ENCODE measurements at places on chromosomes 5 and 9.

- DNase-seq = peak; percentile 65
Observed at GRCh38 chr5:14186059-14186830, 43.1 kb downstream of the TRIO start.

- peak; percentile 60 for DNase-seq
Observed at GRCh38 chr5:83927140-83927733, 206.6 kb upstream of the HAPLN1 start.

- no peak for DNase-seq
Observed at GRCh38 chr9:38234479-38235170, 157.9 kb upstream of the ALDH1B1 start.

DNA sequence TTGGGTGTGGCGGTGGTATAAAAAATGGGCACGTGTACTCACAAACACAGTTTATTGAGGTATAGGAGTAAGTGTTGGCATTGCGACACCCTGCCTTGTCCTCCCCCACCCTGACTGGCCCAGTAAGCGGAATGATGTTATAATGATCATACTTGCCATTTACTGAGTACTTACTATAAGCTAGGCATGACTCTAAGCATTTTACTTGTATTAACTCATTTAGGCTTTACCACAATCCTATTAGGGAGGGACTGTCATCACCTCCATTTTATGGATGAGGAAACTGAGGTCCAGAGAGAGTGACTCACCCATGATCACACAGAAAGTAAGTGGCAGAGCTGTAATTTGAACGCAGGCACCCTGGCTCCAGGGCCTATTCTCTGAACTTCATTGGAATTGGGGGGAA is 2.3 kb downstream of the SMIM3 start:
- no peak for DNase-seq

- no peak for DNase-seq
Observed at GRCh38 chr5:115584501-115584900, 17.8 kb downstream of the TICAM2 start.

- DNase-seq = no peak
Observed at GRCh38 chr9:74348777-74349176, 148.4 kb upstream of the RORB start.

DNA sequence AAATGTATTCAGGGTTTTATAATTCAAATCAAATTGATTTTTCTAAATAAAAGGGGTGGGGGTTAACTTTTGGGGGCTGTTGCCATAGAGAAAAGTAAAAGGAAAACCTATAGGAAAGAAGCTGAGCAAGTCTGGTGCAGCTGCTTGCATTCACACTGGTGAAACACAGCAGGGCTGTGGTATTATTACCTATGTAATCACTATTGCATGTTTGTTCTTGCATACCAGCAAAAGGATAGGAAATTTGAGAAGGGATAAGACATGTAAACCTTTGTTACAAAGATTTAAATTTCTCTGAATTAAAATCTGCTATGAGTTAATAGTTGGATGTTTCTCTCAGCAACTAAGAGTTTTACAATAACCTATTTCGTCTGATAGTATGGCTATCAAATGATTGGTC is 346.7 kb downstream of the EFNA5 start:
- no peak for DNase-seq

DNA sequence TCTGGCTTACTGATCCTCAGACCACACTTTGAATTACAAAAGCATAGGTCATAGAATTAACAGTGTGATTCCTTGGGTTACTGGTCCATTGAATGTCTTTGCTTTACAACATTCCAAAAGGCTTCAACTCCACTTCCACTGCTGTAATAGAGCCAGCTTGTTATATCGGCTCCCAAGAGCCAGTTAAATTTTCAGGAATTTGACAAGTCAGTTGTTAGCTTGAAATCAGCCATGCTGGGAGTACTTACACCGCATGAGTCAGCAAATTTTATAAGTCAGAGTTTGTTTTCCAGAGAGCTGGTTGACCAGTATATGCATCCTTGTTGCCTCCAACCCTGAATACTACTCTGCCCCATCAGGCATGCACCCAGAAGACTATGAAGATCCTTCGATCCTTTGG is 73.1 kb downstream of the FOXB2 start:
- no peak for DNase-seq

GRCh38 chr5:179166171-179166885 is 106.2 kb downstream of the ZNF354C start:
- no peak for DNase-seq

GRCh38 chr5:41840251-41840650 is 30.0 kb downstream of the OXCT1 start:
- no peak for DNase-seq

- no peak for DNase-seq
Observed at GRCh38 chr9:36971935-36972488, 62.1 kb downstream of the PAX5 start.

- no peak for DNase-seq
Observed at GRCh38 chr5:2724031-2724581, 27.4 kb downstream of the IRX2 start.

DNA sequence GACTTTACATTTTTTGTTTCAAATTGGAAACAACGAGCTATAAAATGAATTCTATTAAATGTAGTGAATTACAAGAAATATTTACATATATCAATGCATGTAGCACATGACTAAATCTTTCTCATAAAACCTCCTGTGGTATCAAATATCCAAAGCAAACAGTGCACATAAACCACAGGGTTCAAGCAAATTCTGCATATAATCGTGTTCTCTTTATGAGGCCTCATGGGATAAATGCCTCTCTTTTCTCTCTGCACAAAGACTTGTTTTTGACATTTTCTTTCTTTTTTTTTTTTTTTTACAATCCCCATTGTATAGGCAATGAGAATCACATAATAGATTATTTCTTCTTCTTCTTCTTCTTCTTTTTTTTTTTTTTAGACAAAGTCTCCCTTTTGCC is 1117.2 kb upstream of the DMAC1 start:
- no peak for DNase-seq

DNA sequence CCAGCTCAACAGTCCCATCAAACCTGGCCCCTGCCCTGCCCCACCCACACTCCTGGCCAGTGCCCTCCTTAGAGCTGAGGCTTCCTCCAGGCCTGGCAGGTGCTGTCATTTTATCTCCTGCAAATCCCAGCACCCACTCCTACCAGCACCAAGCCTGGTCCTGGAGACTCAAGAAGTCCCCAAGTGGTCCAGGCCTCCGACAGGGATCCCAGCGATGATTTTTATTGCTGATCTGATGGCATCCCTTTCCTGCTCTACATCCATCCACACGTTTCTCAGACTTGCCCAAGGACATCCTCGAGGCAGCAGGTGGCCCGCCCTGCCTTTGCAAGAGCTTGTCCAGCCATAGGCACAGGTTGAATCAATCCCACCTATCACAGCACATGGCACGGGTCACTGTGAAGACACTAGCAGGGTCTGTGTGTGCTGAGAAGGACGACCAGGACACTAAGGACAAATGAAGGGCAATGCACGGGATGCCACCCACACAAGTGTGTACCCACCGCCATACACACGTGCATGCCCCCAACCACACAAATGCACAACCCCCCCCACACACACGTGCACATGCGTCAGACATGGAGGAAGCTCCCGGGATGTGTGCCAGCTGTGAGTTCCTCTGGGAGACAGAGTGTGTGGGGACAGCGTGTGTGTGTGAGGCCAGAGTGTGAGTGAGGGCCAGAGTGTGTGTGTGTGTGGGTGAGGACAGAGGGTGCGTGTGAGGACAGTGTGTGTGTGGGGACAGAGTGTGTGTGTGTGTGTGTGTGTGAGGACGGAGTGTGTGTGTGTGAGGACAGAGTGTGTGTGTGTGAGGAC is 62.4 kb upstream of the UBAC1 start:
- no peak for DNase-seq

GRCh38 chr5:102223542-102224477 is 72.3 kb downstream of the SLCO4C1 start:
- DNase-seq = peak; percentile 11

- peak; percentile 35 for DNase-seq
Observed at GRCh38 chr9:86801246-86801645, 146.1 kb downstream of the GAS1 start.

GRCh38 chr5:5421961-5422818 is at the start of gene ICE1:
ICE1 (plus strand) TSS chr5:5422677; CDS start chr5:5422916, 239 bp downstream.
- peak; percentile 96 for DNase-seq

GRCh38 chr5:14187660-14188059 is 44.5 kb downstream of the TRIO start:
- DNase-seq = no peak

DNA sequence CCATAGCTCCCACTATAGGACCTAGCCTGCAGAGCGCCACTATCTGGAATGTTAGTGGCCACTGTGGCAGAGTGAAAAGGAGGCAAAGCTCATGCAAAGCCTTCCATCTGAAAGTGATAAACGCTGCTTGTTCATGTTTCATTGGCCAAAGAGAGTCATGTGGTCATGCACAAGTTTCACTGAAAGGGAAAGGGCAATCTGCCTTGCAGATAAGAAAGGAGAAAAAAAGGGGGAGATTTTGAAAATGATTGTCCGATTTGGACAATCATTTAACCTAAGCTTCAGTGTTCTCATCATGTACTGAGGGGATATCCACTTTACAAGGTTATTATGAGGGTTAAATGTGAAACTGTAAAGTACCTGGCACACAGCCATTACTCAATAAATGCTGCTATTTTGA is 9.0 kb upstream of the MOB3B start:
- DNase-seq = no peak

- no peak for DNase-seq
Observed at GRCh38 chr5:159961176-159962160, 45.2 kb downstream of the ADRA1B start.

GRCh38 chr9:122128969-122129343 is 30.6 kb downstream of the NDUFA8 start:
- DNase-seq = no peak

GRCh38 chr5:148457183-148457620 is 73.4 kb downstream of the FBXO38 start:
- DNase-seq = no peak

- DNase-seq = no peak
Observed at GRCh38 chr9:132996526-132996925, 18.0 kb downstream of the GFI1B start.

DNA sequence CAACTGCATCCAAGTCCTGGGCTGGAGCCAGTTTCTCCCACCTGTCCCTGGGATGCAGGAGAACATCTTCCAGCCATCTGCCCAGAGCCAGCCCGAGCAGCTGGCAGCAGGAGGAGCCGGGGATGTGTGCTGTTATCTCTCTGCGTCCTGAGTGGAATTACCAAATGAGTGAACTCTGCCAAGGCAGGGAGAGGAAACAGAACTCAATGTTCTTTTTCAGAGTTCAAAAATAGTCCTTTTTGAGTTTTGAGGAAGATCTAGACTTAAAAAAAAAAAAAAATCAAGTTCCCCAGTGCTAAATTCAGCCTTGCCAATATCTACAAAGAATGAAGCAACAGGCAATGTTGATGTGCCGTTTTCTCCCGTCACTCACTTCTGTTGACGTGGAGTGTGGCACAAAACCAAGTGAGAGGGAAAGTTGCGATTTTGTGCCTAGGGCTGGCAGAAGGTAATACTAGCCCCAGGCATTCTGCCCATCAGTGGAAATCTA is 56.2 kb downstream of the TMOD1 start:
- no peak for DNase-seq

- peak; percentile 9 for DNase-seq
Observed at GRCh38 chr5:115661101-115661500, 35.3 kb upstream of the TMED7 start.

DNA sequence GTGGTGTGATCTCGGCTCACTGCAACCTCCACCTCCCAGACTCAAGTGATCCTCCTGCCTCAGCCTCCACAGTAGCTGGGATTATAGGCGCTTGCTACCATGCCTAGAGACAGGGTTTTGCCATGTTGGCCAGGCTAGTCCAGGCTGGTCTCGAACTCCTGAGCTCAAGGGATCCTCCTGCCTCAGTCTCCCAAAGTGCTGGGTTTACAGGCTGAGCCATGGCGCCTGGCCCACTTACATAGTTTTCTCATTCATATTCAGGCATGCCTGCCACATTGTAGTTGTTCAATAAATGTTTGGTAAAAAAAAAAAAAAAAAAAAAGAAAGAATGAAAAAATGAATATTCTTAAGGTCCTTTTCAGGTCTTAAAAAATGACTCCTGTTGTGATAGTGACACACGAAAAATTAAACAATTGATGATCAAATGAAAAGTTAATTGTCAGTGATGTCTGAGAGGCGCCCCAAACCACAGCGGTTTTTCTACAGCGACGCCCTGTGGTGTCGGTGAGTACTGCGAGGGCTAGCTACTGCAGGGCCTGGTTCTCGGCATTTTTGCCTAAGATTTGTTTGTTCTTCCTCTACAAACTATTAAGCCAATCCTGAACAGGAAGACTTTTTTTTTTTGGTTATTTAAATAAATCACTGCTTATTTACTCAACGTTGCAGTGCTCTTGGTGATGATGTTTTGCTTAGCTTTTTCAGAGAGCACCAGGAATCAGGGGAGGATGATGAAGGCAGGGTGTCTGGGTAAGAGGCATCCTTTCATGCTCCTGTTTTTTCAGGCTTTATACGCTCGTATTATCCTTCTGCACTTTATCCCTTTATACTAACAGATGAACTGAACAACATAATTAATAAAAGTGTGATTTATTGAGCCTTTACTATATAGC is 67.0 kb upstream of the DPYSL3 start:
- no peak for DNase-seq

- no peak for DNase-seq
Observed at GRCh38 chr5:122319897-122320296, 7.9 kb downstream of the SNCAIP start.

GRCh38 chr9:81314490-81314889 is 374.9 kb downstream of the TLE1 start:
- DNase-seq = no peak

DNA sequence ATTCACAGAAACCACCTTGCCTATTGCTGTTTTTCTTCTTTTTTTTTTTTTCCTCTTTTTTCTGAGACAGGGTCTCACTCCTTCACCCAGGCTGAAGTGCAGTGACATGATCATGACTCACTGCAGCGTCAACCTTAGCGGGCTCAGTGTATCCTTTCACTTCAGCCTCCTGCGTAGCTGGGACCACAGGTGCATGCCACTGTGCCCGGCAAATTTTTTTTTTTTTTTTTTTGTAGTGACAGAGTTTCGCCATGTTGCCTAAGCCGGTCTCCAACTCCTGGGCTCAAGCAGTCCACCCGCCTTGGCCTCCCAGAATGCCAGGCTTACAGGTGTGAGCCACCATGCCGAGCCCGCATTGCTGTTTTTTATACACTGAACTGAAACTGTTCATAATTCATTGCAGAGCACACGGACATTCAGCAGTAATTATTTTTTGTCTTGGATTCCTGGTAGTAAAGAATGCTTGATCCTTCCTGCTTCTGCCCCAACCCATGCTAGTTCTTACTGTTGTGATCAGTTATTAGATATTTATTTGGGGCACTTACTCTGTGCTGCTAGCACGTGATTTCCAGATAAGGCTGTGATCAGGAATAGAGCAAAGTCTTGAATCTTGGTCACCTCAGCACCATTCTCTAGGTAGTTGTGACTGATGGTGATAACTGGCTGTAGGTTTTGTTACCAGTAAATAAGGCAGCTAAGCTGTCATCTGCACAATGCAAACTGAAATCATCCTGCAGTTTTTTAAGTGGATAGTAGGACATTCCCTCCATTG is 14.0 kb downstream of the MAP3K1 start:
- no peak for DNase-seq

GRCh38 chr5:81140441-81140840 is 92.7 kb upstream of the CKMT2 start:
- DNase-seq = no peak

- no peak for DNase-seq
Observed at GRCh38 chr9:13970018-13970417, 343.9 kb downstream of the NFIB start.
